Activated CD4-positive, alpha-beta T cell treated with anti-CD3 and anti-CD28 coated beads, Interleukin-2, amount 50 U/mL, for 4 hours (primary cell): ENCODE measurements at places on chromosomes 2 and 18.

- no peak for DNase-seq
These were observed 35.5 kb upstream of the PTMA start for GRCh38 chr2:231672617-231673347.

GRCh38 chr18:56740645-56741044, 89.5 kb downstream of the WDR7 start:
- DNase-seq = no peak

DNA sequence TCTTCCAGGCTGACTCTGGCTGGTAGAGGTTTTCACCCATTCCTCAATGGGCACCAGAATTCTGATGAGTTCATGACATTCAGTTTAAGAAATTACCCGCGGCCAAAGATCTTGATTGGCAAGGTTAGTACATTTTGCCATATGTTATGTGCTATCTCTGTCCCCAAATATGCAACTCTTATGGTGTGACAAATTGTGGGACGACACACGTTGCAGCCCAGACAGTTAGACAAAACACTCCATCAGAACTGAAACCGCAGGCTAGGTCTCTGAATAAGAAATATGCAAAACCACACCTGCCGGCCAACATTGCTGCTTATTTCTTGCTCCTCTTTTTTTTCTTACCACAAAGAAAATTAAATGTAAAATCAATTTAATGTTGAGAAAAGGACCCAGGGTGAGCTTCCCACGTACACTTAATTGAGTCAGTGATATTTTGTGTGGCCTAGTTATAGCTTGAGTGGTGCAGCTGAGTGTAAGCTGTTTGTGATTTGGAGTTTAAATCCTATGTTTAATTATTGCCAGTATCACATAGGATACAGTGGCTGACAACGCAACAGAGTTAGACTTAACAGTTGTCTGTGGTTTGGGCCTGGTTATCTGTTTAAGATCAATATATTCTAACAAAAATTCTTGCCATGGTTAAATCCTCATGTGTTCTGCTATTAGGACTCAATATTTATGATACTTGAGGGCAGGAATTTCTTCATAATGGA, 35.7 kb upstream of the LTBP1 start:
- DNase-seq = no peak

GRCh38 chr2:98519851-98520250, 75.2 kb downstream of the INPP4A start:
- DNase-seq = no peak

DNA sequence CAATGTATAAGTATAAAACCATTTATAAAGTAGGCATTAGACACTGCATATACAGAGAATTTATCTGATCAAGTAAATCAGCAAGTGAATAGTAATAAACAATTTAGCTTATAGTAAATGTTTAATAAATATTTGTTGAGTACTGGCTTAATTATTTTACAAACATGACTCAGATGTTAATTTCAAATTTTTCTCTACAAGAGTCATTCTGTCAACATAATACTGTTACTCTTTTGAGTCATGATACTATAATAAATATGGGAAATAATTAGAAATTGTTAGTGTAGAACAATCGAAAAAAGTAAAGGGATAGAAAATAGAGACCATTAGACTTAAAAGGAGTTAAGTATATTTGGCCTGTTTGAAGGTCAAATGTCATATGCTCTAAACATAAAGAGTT, 133.6 kb upstream of the MC4R start:
- DNase-seq = no peak

DNA sequence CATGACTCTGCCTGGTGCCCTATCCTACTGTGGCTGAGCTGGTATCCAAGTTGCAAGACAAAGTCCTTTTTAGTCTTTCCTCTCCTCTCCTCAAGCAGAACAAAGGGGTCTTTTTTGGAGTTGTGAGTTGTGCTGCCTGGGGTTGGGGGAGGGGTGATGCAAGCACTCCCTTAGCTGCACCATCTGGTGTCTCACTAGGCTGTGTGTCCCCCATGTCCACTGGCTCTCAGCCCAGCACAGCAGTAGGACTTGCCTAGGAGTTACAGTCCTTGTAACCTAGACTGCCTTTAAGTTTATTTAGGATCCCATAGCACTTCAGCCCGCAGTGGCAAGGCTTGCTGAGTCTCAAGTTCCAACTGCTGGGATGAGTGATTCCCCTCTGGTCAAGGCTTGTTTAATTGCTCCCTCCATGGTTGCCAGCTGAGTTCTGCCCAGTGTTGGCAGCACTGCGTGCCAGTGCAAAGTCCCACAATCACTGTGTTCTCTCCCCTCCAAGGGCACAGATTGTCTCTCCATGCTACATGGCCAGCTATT, 13.2 kb upstream of the ILKAP start:
- DNase-seq = no peak

GRCh38 chr2:17543848-17544247, 3.4 kb downstream of the VSNL1 start:
- no peak for DNase-seq

- peak; percentile 20 for DNase-seq
These were observed 167.1 kb downstream of the ZFP36L2 start for GRCh38 chr2:43059183-43059897.

- DNase-seq = no peak
These were observed 26.7 kb upstream of the APOB start for GRCh38 chr2:21070341-21071257.

DNA sequence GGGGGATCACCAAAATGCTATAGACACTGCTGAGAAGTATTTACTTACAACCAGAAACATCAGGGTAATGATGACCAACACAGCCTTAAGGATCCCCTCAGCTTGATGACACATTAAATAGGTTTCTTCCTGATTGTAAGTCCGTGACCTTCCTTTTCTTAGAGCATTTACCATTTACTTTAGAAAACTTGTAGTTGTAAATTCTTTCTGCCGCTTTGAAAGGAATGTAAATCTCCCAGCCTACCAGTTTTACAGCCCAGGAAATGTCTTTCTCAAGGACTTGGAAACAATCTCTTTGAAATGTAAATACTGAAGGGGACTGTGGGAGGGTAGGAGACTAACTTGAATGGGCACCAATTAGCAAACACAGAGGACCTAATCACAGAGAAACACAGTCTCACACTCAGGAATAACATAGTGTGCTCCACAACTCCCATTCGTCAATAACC, 278.6 kb downstream of the DSC3 start:
- DNase-seq = no peak

DNA sequence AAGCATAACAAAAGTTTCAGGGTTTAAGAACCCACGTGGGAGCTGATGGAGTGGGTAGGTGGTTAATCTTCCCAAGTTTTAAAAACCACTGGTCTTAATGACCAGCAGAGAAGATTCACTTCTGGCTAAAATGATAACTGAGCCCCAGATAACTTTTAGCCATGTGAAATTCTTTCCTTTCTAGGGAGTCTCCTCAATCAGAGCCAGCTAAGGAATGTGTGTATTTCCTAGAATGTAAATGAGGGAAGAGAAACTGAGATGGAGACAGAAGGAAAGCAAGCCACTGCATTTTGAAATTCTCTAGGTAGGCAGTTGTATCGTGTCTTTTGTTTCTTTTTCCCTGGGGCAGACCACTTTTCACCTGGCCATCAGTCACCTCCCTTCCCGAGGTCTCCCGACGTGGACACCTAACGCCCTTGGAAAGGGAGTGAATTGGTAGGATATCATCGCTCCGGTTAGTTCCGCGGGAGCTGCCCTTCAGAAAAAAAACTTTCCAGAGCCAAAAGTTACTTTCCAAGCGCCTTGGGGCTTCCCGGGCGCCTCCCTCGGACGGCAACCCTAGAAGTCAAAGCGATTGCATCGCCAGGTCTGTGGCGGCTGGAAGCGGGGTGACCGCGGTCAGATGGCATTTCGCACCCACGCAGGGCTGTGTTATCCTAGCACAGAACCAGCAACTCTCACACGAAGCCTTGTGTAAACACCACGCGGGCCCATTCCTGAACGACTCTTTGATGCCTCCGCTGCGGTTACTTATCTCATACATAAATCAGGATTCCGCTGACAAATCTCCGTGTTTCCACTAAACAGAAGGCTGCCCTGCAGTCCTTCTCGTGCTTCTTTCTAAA, 1.3 kb downstream of the COLEC12 start:
- no peak for DNase-seq

DNA sequence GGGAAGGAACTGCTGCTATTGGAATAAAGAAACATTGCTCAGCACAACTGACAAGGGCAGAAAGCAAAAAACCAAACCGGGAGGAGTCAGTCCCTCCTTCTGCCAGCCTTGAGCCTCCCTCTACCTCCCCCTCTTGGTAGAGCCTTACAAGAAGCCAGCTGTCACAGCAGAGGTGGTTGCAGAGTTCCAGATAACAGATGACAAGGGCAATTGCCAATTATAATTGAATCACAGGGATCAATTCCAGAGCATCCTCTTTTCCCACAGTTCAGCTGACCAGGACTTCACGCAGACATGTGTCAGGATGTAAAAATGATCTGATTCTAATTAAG, 548.2 kb upstream of the LRRTM1 start:
- no peak for DNase-seq

DNA sequence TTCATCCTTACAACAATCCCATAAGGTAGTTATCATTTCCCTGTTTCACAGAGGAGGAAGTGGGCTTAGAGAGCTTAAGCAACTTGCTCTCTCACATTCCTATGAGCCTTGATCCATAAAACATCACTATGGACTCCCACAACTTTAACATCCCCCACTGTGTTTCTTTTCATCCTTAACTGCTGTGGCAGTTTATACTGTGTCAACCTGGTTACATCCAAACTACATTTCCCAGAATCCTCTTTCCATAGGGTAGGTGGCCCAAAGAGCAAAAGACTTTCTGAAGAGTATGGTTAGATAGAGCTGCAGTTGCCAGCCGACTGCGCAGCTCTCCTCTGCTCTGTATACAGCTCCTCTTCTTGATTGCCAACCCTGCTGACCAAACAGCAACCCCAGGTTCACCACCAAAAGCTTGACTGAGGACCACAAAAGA, 22.5 kb downstream of the MAP3K2 start:
- DNase-seq = no peak

DNA sequence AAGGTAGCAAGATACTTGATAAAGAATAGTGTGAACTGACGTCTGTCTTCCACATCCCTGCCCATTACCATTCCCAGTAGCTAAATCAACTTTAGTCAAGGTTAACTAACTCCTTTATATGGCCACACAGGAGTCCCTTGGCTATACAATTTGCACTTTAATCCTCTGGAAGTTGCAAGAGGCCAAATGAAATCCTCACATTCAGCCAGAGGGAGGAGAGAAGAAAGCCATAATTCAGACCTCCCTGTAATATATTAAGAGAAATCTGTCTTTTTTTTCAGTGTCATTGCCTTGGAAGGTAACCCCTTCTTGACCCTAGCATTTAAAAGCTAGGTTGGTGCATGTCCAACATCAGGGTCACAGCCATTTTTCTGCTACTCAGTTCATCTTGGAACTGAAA, 317.8 kb downstream of the NRXN1 start:
- no peak for DNase-seq

- DNase-seq = no peak
These were observed 22.7 kb downstream of the AAK1 start for GRCh38 chr2:69620870-69621269.

DNA sequence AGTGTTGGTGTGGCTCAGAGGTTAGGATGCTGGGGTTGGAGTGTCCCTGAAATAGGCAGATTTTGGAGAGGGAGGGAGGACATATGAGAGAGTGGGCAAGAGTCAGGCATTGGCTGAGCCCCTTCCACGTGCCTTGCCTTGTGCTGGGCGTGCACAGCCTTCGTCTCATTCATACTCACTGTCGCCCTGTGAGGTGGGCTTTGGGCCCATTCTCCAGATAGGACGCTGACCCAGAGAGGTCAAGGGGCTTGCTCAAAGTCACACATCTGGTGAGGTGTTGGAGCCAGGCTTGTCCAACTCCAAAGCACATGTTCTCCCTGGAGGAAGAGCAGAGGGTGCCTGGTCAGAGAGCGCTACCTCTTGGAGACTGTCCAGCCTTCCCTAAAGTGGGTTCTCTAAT, 166.8 kb downstream of the DYSF start:
- no peak for DNase-seq

GRCh38 chr18:76005632-76006208, 489.3 kb downstream of the ZNF516 start:
- no peak for DNase-seq

- DNase-seq = peak; percentile 24
These were observed 51.3 kb upstream of the CAB39 start for GRCh38 chr2:230661072-230661957.

GRCh38 chr18:32596501-32596900, 125.8 kb upstream of the GAREM1 start:
- DNase-seq = no peak
